Lung (tissue), 17 donors: ENCODE measurements at places on chromosomes 1 and 21. TPM values are rescaled to one million over a fixed set of nuclear protein-coding genes. Genes with fewer than 3 reads are reported as not detected.

The PTPRU gene
- total RNA-seq: 55.3 TPM

The CFHR5 gene
- total RNA-seq: not detected

The CNR2 gene
- 0.09 TPM for total RNA-seq

The CYP4B1 gene
- total RNA-seq: 164 TPM

The TMEM54 gene
- 22.4 TPM for total RNA-seq

The NPHP4 gene
- 23.3 TPM for total RNA-seq

The UBE2U gene
- not detected for total RNA-seq

The MRPS21 gene
- 31.4 TPM for total RNA-seq

The EFNA1 gene
- 202 TPM for total RNA-seq

The SPOCD1 gene
- total RNA-seq: 15.7 TPM
